ENCODE measurements at places on chromosomes 1 and 21.

GRCh38 chr1:149936170-149936991, at the start of gene MTMR11:
TSS of gene MTMR11 (minus strand) at chr1:149936879. CDS start at chr1:149936647, 232 bp downstream.
- DNase-seq = no peak

- no peak for DNase-seq
Observed at GRCh38 chr21:17828223-17828622, 9.1 kb upstream of the C21orf91 start.

GRCh38 chr1:240235521-240236288, 144.0 kb downstream of the FMN2 start:
- DNase-seq = no peak

- no peak for DNase-seq
Observed at GRCh38 chr21:39020751-39021477, 162.3 kb downstream of the PSMG1 start.

- DNase-seq = no peak
Observed at GRCh38 chr1:189899686-189900425, 577.8 kb downstream of the BRINP3 start.

GRCh38 chr1:1273512-1274298, at the start of gene UBE2J2:
TSS of gene UBE2J2 (minus strand) at chr1:1273854. CDS start at chr1:1267992, 5,862 bp downstream.
- DNase-seq = peak; percentile 93

- DNase-seq = no peak
Observed at GRCh38 chr1:23718482-23718881, 24.8 kb upstream of the ELOA start.

DNA sequence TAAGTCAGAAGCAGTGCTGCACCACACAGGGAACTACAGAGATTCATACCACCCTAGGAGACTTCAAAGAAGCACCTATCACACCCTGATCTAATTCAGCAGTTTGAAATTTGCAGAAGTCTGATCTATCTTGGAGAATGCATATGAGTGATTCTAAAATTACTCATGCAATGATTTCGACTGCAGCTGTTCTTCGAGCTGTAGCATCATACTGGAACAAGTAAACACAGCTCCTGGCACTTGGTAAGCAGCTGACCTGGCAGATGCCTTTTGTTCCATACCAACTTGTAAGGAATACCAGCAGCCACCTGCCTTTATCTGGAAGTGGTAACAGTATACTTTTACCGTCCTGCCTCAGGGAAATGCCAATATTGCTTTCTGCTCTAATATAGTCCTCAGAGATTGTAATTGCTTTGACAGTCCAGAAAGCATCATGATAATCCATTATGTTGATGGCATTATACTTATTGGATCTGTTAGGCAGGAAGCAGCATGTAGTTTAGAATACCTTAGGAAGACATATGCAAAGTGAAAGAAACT, 25.7 kb downstream of the AADACL4 start:
- no peak for DNase-seq

DNA sequence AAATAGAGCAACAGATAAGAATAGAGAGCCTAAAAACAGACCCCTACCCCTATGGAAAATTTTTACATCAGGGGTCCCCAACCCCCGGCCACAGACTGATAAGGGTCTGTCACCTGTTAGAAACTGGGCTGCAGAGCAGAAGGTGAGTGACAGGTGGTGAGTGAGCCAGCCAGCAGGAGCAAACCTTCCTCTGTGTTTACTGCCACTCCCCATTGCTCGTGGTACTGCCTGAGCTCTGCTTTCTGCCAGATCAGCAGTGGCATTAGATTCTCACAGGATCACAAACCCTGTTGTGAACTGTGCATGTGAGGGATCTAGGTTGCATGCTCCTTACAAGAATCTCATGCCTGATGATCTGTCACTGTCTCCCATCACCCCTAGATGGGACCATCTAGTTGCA, 174.1 kb downstream of the FOXD2 start:
- DNase-seq = peak; percentile 14

DNA sequence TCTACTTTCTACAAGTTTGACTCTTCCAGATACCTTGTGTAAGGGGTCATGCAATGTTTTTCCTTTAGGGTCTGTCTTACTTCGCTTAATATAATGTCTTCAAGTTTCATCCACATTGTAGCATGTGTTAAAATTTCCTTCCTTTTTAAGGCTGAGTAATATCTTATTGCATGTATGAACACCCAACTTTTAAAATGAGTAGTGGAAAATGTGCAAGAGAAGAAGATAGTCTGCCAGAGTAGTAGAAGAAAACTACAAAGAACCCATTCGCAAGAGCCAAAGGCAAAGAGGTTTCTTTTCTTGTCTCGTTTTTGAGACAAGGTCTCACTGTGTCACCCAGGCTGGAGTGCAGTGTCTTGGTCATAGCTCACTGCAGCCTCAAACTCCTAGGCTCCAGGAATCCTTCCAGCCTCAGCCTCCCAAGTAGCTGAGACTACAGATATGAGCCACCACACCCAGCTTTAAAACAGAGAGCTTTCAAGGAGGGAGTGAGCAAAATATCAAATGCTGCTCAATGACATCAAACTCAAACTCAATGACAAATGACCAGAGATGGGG, 9.4 kb downstream of the IL23R start:
- no peak for DNase-seq

DNA sequence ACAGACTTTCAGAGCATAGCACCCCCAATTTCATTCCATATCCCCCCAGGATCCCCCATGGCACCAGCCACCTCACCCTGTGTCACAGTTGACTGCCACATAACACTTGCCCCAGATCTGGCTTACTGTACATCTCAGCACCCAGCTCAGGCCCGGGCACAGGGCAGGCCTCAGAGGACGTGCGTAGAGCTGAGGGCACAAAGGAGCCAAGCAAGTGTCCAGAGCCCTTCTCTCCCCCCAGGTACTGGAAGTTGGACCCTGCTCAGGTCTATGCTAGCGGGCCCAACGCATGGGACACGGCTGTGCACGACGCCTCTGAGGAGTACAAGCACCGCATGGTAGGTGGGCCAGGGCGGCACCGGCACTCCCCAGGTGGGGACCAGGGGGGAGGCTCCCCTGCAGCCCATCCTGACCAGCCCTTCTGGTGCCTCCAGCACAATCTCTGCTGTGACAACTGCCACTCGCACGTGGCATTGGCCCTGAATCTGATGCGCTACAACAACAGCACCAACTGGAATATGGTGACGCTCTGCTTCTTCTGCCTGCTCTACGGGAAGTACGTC, 8.0 kb upstream of the SYTL1 start:
- no peak for DNase-seq

DNA sequence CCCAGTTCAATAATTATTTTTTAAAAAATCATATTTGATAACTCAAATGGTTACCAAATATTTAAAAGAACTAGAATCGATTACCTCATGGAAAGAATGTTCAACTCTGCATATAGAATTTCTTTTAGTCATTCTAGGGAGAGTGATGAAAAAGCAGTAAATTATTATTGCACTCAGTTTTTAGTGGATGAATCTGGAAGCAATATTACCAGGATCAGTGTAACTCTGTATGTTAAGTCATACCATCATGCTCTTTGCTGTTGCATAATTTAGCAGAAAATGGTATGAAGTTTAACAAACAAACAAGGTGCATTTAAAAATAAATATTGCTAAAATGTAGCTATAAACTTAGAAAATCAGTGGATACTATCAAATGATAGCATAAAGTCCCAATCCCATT, 46.1 kb upstream of the ARHGAP29 start:
- DNase-seq = no peak

- DNase-seq = peak; percentile 64
Observed at GRCh38 chr1:39898648-39899603, 2.8 kb downstream of the MYCL start.

GRCh38 chr1:165597883-165598675, 33.0 kb upstream of the MGST3 start:
- peak; percentile 92 for DNase-seq

GRCh38 chr1:9062021-9062471, 7.4 kb downstream of the SLC2A5 start:
- DNase-seq = no peak

- DNase-seq = peak; percentile 82
Observed at GRCh38 chr1:226061841-226062557, 517 bp upstream of the H3-3A start.

- no peak for DNase-seq
Observed at GRCh38 chr1:45047032-45047431, 35.0 kb downstream of the UROD start.

DNA sequence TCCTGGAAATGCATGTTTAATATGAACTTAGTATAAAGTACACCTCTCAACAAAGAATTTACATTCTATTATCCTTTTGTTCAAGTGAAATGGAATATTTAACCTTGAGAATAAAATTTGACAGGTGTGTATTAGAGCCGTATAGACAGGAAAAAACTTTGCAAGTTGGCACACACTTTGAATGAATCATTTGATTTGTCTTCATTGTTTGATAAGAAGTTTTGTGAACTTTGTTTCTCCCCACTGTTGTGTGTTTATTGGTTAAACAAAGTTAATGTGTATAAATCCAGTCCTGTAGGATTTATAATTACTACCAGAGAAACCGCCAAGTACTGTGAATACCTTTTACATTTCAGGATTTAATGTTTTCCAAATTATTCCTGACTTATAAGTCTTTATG, 2.0 kb downstream of the SYDE2 start:
- DNase-seq = no peak

DNA sequence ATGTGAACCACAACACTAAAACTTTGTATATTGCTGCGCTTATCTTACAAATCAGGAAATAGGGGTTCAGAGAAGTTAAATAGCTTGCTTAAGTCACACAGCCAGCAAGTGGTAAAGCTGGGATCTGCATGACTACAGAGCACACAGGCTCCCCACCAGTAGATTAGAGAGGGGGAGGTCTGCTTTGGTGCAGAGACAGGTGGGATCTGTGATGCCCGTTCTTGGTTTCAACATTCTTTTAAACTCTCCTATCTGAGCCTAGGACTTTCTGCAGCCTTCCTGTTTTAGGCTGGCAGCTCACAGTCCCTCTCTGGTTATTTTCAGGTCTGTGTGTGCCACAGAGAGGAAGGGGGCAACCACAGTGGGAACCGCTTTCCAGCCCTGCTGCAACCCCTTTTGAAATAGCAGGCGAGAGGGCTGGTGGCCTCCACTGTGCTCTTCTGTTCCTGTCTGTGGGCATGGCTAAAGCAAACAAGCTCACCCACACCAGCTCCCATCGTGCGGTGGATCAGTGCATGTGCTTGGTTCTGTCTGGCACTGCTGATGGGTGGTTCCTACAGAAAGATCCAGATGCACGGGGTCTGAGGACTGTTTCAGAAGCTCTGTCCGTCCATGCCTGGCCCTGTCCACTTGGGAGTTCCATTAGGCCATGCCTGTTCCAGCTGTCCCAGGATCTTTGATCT, 1.7 kb upstream of the IL6R start:
- DNase-seq = no peak

GRCh38 chr1:2547210-2548067, 8.7 kb upstream of the TNFRSF14 start:
- no peak for DNase-seq

- DNase-seq = no peak
Observed at GRCh38 chr21:34984356-34985058, 64.6 kb downstream of the RUNX1 start.

GRCh38 chr1:150528196-150528595, 12.6 kb downstream of the FALEC start:
- DNase-seq = no peak

- no peak for DNase-seq
Observed at GRCh38 chr21:36718951-36719501, 20.1 kb downstream of the SIM2 start.

GRCh38 chr1:155691992-155692528, 3.2 kb downstream of the DAP3 start:
- no peak for DNase-seq

GRCh38 chr1:201279313-201279712, 4.0 kb upstream of the PKP1 start:
- DNase-seq = no peak

DNA sequence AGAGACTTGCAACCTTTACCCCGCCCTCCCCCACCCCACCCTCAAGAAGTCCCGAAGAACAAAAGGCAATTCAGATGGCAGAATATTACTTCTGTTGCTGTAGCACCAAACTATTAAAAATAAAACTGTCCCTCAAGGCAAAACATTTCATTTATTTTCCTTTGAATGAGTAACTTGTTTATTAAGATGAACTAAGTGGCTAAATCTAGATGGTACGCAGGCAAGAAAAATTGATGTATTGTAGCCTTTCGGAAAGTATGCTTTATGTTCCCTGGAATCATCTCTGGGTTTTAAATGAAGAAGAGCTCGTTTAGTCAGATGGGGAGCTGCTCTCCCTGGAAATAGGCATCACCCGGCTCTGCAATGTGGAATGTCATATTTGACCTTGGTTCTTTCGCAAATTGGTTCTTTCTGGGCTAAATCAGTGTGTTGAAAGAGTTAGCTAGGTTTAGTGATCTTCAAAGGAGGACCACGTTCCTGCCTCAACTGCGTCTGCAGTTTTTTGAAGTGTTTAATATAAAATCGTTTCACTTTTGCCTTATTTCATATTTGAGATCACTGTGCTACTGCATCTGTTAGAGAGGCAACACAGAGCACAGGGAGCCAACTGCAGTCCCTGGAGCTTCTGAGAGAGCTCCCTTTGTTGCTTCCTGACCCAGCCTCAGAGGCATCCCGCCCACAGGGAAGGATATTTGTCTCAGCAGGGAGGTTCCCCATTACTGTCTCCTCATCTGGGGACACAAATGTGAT, 61.8 kb downstream of the KIF26B start:
- DNase-seq = no peak

- DNase-seq = no peak
Observed at GRCh38 chr1:61012341-61012761, 70.0 kb upstream of the NFIA start.

DNA sequence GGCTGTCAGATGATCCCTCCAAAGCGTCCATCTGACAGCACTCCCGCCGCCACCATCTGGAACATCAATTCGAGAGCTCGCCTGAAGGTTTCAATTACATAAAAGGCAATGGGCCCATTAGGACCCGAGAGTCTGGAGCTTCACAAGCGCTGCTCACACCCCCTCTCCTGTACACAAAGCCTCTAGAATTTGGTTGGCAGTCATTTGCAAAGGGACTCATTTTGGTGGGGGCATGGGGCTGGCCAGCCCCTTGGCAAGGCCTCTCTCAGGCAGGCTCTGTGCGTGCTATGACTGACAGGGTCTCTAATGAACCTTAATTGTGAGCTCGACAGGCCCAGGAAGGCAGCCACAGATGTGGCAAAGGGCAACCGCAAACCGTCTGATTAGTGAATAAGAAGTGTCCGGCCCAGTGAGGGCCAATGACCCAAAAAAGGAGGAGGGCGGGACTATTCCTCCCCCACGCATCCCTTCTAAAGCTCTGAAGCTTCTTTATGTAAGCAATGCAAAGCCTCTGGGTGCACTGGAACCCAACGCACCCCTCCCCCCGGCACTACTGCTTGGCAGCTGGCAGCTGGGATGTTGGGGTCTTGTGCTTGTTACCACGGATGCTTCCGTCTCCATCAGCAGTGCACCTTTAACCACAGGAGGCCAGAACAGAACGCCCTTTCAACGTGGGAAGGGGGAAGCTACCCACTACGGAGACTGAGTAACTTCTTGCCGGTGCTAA, 79.4 kb downstream of the CAPZB start:
- no peak for DNase-seq

GRCh38 chr1:113325022-113325421, 65.3 kb upstream of the MAGI3 start:
- no peak for DNase-seq

GRCh38 chr1:93769777-93770176, 88.1 kb upstream of the BCAR3 start:
- DNase-seq = no peak
